ENCODE measurements at places on chromosomes 16 and 17.

- no peak for DNase-seq
Observed at GRCh38 chr17:30831257-30831656, 509 bp upstream of the ATAD5 start.

DNA sequence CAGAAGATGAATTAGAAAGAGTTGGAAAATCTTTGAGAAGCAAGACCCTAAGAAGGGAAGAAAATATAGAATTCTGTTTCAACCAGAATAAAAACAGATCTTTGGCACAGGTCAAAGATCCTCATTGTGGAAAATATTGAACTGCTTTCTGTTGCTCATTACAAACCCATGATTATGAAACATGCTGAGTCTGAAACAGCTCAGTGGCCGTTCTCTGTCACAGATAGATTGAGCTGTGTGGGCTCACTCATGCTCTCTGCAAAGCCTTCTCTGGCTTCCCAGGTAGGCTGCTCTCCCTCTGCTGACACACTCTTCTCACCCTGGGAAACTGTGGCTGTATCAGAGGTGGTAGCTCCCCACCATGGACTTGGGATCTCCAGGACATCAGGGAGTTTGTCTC, 3.4 kb upstream of the KRT38 start:
- DNase-seq, result no peak

DNA sequence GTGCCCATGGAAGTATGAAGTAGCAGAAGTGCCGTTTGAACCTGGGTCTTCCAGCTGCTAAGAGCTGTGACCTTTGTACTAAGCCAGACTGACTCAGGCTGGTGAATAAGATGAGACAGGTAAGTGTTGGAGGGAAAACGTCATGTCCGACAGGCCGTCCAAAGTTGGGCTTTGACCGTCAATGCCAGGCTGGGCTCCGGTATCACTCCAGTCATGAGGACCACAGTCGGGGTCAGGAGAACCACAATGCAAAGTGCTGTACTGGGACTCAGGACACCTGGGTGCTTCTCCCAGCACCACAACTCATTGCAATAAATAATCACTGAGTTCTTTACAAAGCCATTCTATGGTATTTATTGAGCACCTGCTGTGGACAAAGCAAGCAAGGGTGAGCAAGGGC, 268.6 kb downstream of the HAPSTR1 start:
- no peak for DNase-seq

GRCh38 chr16:57916735-57917438, 54.0 kb downstream of the CNGB1 start:
- no peak for DNase-seq

GRCh38 chr17:40522250-40522960, 21.0 kb upstream of the TNS4 start:
- no peak for DNase-seq

GRCh38 chr16:48394355-48394703, 9.1 kb upstream of the SIAH1 start:
- DNase-seq, result no peak

DNA sequence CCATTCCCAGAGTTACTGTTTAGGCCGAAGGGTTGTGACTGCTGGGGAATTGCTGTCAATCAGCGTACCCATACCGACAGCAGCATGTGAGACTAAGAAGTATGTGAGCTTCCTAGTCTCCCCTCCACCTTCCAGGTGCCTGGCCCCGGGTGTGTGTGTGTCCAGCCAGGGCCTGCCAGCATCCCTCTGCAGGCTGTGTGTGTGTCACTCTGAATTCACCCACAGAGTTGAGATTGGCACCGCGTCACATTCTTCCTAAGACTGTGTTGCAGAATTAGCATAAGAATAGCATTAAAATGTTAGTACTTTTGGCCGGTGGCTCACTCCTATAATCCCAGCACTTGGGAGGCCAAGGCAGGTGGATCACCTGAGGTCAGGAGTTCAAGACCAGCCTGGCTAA, 31.8 kb downstream of the PRMT7 start:
- no peak for DNase-seq

GRCh38 chr17:73099511-73099910, 7.0 kb upstream of the SLC39A11 start:
- no peak for DNase-seq

DNA sequence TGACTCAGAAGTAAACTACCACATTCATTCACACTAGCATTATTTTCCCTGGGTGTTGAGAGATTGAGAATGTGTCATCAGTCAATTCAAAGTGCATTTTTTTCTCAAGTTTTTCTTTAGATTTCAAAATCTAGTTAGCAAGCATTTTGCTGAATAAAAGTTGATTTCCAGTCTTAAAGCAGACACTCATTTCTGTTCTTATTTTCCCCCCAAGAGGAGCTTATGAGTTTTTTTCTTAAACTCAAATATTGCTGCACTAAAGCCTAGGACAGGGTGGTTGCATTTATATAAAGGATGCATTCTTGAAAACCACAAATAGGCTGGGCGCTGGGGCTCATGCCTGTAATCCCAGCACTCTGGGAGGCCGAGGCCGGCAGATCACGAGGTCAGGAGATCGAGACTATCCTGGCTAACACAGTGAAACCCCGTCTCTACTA, 15.3 kb downstream of the CDH3 start:
- no peak for DNase-seq

- no peak for DNase-seq
Observed at GRCh38 chr17:64328036-64328858, 62.4 kb downstream of the PECAM1 start.

GRCh38 chr16:66801320-66802105, at the start of gene TERB1:
TERB1 (minus strand) TSS chr16:66801584; CDS start chr16:66796798, 4,786 bp downstream.
- no peak for DNase-seq

DNA sequence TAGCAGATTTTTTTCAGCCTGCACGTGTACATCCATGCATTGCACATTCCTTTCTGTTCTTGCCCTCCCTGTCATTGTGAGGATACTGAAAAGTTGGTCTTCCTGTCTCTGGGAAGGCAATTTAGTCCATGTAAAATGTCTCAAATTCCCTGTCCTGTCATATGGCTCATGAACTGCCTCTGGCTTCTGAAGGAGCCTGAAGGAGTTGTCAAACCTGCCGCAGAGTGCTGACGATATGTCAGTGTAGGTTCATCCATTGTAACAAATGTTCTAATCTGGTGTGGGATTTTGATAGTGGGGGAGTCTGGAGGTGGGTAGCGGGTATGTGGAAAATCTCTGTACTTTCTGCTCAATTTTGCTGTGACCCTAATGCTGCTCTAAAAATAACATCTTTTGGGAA, 59.6 kb downstream of the YPEL2 start:
- no peak for DNase-seq

DNA sequence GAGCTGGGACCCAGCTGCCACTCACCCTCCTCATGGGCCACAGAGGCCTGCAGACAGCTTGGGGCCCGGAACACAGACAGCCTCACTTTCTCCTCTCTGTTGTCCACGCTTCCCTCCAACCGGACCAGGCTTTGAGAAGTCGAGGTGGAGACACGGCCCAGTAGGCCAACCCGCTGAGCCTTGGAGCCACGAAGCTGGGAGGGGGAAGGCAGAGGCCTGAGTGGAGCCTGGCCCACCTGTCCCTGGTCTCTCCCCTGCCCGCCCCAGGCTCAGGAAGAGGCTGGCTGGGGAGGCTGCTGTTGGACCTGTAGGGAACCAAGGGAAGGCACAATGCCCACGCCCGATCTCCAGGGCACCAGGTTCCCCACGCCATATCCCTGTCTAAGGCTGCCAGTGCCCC, 48.1 kb downstream of the RMI2 start:
- DNase-seq, result no peak

- DNase-seq, result no peak
Observed at GRCh38 chr17:39527220-39527813, 66.0 kb downstream of the CDK12 start.

Data from activated gamma-delta T cell (primary cell).